CD8-positive, alpha-beta memory T cell (primary cell): ENCODE measurements at places on chromosomes 4 and X. TPM values are rescaled to one million over a fixed set of nuclear protein-coding genes. Genes with fewer than 3 reads are reported as not detected.

- no peaks in the 10 kb centered on the region for H3K27me3 ChIP-seq
- H3K27ac ChIP-seq = no peak within 1 kb of the TSS
- H3K4me3 ChIP-seq = no peak within 1 kb of the TSS
- DNase-seq = no peak
These were observed at the start of gene AGTR2 for GRCh38 chrX:116170511-116170910. TSS of gene AGTR2 (plus strand) at chrX:116170744. CDS start at chrX:116172281, 1,537 bp downstream.

- H3K27me3 ChIP-seq = no peaks in the 10 kb centered on the region
- H3K4me3 ChIP-seq = no peak overlapping the region
- H3K4me1 ChIP-seq = no peaks in the 10 kb centered on the region
- H3K27ac ChIP-seq = no peak overlapping the region
- no peak for DNase-seq
- no peaks in the 10 kb centered on the region for H3K36me3 ChIP-seq
These were observed 81.2 kb downstream of the LDB2 start for GRCh38 chr4:16817286-16817685.

DNA sequence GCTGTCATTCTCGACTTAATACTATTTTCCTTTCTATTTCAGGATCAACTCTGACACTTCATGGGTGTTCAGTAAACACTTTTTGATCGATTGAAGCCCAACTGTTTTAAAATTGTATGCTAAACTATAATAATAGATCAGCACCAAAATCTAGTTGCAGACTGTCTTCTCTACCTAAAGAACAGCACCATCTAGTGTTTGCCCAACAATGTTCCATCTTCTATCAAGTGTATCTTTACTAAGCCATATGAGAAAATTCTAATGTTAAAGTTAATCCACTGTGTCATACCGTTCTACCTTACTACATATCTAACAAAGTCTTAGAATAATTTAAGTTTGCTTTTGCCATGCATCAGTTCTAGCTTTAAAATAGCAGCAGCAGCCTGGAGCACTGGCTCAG lies 113.0 kb upstream of the PRDX4 start:
- H3K4me3 ChIP-seq = no peak overlapping the region
- no peak for DNase-seq
- H3K36me3 ChIP-seq = no peaks in the 10 kb centered on the region
- H3K27ac ChIP-seq = no peak overlapping the region
- H3K4me1 ChIP-seq = no peaks in the 10 kb centered on the region
- H3K27me3 ChIP-seq = no peaks in the 10 kb centered on the region

GRCh38 chrX:19727887-19728648 lies 159.3 kb downstream of the SH3KBP1 start:
- H3K36me3 ChIP-seq = no peaks in the 10 kb centered on the region
- no peaks in the 10 kb centered on the region for H3K27me3 ChIP-seq
- peaks cover 45% of the 10 kb centered on the region for H3K4me1 ChIP-seq
- no peak overlapping the region for H3K27ac ChIP-seq

GRCh38 chr4:121822796-121823504 lies 733 bp downstream of the CCNA2 start:
- peak overlapping the region; percentile 83 for H3K4me3 ChIP-seq
- DNase-seq = peak; percentile 13
- peak overlapping the region; percentile 57 for H3K27ac ChIP-seq
- peaks cover 5% of the 10 kb centered on the region for H3K4me1 ChIP-seq
- H3K27me3 ChIP-seq = no peaks in the 10 kb centered on the region

DNA sequence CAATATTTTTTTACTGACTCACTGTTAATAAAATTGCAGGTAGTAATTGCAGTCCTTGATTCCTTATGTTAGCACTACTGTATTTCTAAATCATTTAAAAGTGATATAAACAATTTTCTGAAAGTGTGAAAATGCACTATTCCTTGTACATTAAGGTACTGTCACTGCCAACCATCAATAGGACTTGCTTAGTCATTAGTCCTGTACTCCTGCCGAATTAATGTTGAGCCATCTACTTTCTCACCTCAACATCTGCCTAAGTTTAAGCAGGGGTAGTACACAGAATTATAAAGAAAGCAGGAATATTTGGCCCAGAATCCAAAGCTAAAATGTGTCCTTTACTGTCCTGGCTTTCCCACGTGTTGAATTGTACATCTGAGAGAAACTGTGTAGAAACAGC lies 87.0 kb upstream of the TRPC3 start:
- H3K36me3 ChIP-seq = no peaks in the 10 kb centered on the region
- no peak for DNase-seq
- H3K4me3 ChIP-seq = no peak overlapping the region
- H3K4me1 ChIP-seq = no peaks in the 10 kb centered on the region

GRCh38 chr4:4427121-4427870 lies 40.4 kb downstream of the NSG1 start:
- no peaks in the 10 kb centered on the region for H3K27me3 ChIP-seq
- no peaks in the 10 kb centered on the region for H3K36me3 ChIP-seq
- no peak overlapping the region for H3K27ac ChIP-seq

DNA sequence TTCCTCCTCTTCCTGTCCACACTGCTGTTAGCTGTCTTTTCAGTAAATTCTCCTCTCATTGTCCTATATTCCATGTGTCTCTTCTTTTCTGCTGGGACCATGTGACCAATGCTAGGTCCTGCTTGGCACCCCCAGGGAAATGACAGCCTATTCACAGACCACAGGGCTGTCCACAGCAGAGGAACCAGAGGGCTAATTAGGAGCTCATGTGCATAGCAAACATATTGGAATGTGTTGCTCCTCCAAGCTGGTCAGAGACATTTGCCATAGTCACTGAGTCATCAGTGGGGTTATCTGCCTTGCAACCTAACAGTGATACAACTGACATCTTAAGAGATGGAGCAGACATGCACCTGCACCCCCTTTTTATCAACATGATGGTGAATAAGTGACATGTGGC lies 67.9 kb upstream of the PUDP start:
- no peak overlapping the region for H3K4me3 ChIP-seq
- H3K27ac ChIP-seq = no peak overlapping the region
- no peaks in the 10 kb centered on the region for H3K4me1 ChIP-seq
- H3K36me3 ChIP-seq = no peaks in the 10 kb centered on the region

- peak; percentile 48 for DNase-seq
- no peaks in the 10 kb centered on the region for H3K36me3 ChIP-seq
- peaks cover 6% of the 10 kb centered on the region for H3K4me1 ChIP-seq
- no peak overlapping the region for H3K4me3 ChIP-seq
These were observed 42.0 kb downstream of the MAP7D3 start for GRCh38 chrX:136209016-136209738.

DNA sequence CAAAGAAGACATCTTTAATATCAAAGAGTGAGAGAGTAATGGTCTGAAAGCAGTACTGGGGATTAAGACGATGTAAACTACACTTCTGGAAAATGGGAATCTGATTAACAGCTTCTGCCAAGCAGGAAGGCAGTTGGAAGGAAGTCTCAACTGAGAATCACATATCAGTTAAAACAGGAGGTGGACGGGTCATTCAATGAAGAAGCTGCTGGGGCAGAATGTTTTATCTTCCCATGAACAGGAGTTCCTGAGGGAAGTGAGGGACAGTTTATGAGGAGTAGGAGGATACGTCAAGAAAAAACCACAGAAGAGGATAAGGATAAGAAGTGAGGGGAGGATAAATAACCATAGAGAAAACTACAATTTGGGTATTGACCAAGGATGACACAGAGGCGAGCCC lies 38.7 kb upstream of the MAGEA10 start:
- H3K4me3 ChIP-seq = no peak overlapping the region
- no peaks in the 10 kb centered on the region for H3K4me1 ChIP-seq
- H3K27ac ChIP-seq = peak overlapping the region; percentile 24

GRCh38 chrX:68934922-68935321 lies 106.1 kb downstream of the EFNB1 start:
- no peak overlapping the region for H3K4me3 ChIP-seq
- no peaks in the 10 kb centered on the region for H3K27me3 ChIP-seq
- no peak overlapping the region for H3K27ac ChIP-seq
- no peaks in the 10 kb centered on the region for H3K4me1 ChIP-seq
- H3K36me3 ChIP-seq = no peaks in the 10 kb centered on the region

DNA sequence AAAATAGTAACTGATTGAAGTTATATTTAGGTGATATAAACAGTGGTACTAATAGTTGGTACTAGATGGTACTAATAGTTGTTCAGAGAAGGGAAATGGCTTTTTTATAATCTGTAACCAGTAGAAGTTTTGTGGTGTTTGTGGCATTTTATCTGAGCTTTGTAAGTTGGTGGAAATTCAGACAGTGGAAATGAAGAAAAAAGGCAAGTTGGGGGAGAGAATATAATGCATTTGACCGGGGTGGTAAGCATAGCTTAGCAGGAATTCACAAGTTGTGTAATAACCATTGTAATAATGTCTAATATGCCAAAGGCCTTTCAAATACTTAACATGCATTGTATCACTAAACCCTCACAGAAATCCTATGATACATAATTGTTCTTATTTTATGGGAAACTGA lies 36.3 kb downstream of the DTHD1 start:
- H3K27me3 ChIP-seq = no peaks in the 10 kb centered on the region
- no peak for DNase-seq
- no peak overlapping the region for H3K4me3 ChIP-seq

DNA sequence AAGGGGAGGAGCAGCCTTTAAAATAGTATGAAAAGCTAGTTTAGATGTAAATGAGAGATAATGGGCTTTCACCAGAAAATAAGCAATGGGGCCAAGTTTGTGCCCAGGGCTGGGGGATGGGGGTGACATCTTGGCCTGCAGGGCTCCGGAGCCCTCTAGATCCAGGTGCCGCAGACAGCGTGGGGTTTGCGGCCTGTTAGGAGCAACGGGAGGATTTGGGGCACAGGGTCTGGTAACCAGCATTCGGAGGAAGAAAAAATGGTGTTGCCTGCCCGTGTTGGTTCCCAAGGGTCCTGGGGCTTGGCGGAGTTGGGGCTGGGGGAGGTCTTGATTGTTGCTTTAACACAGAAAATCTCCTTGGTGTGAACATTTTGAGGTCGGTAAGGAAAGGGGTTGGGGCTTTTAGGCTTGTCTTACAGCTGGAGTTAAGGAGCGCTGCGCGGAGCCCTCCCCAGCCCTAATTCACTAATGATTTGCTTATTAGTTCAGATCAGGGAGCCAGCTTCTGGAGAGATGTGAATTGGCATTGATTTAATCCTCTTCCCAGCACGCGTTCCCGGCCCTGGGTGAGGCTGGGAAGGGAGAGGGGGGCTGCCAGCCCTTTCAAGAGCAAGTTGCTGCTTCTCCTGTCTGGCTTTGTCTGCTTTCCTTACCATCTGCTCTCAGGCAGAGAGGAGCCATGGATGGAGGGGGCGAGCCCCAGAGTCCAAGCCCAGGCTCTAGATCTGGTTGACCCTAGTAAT lies 443.4 kb downstream of the BCOR start:
- H3K36me3 ChIP-seq = no peaks in the 10 kb centered on the region
- H3K4me1 ChIP-seq = no peaks in the 10 kb centered on the region

DNA sequence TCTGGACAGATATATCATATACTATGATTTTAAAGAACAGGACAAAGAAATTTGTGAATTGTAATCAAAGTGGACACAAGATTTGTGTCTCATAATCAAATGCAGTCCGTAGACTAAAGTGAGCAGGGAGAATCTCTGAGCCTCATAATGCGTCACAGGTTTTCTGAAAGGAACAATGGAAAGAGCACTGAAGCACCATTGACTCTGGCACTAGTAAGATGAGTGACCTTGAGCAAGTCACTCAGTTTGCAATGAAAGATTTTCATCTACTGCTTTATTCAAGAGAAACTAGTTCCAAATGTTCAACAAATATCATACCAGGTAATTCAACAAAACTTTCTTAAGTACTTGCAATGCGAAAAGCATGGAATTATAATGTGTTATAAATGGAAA lies 315.3 kb downstream of the MAPK10 start:
- H3K4me1 ChIP-seq = no peaks in the 10 kb centered on the region
- H3K4me3 ChIP-seq = no peak overlapping the region
- H3K27ac ChIP-seq = no peak overlapping the region
- no peaks in the 10 kb centered on the region for H3K27me3 ChIP-seq
- DNase-seq = no peak

GRCh38 chr4:80776168-80776567 lies 254.3 kb upstream of the BMP3 start:
- no peaks in the 10 kb centered on the region for H3K4me1 ChIP-seq
- H3K4me3 ChIP-seq = no peak overlapping the region
- H3K27me3 ChIP-seq = no peaks in the 10 kb centered on the region

GRCh38 chr4:157104541-157104940 lies 28.6 kb downstream of the GLRB start:
- H3K27ac ChIP-seq = no peak overlapping the region
- H3K4me1 ChIP-seq = no peaks in the 10 kb centered on the region
- DNase-seq = no peak
- no peaks in the 10 kb centered on the region for H3K27me3 ChIP-seq

DNA sequence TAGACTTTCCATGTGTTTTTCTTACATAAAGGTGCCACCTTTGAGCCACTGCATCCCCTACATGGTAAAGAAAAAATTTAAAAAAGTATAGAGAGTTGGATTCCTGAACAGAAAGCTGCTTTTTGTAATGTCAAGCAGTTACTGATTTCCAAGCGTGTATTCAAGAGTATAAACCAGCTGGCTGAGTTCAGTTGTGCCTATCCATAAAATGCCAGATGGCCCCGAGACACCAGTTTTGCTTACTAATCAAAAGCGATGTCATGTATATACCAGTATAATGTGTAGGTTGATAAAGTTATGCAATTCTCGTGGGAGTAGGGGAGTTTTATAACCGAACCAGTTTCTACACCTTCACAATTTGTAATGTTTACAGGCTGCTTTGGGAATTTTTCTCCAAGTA lies 26.2 kb upstream of the PNPLA4 start:
- no peaks in the 10 kb centered on the region for H3K4me1 ChIP-seq
- no peak for DNase-seq
- H3K27ac ChIP-seq = no peak overlapping the region
- H3K36me3 ChIP-seq = no peaks in the 10 kb centered on the region
- no peaks in the 10 kb centered on the region for H3K27me3 ChIP-seq

GRCh38 chrX:112247714-112248113 lies 165.1 kb upstream of the TRPC5 start:
- H3K4me1 ChIP-seq = no peaks in the 10 kb centered on the region
- H3K4me3 ChIP-seq = no peak overlapping the region
- DNase-seq = no peak
- H3K36me3 ChIP-seq = no peaks in the 10 kb centered on the region
- no peak overlapping the region for H3K27ac ChIP-seq
- no peaks in the 10 kb centered on the region for H3K27me3 ChIP-seq

The CENPVL3 gene
- total RNA-seq = not detected

The CT45A2 gene
- not detected for total RNA-seq

The PPEF2 gene
- total RNA-seq = 0.11 TPM

The PRKG2 gene
- total RNA-seq = 0.58 TPM

The CSN1S1 gene
- total RNA-seq = not detected

The TFE3 gene
- 32.4 TPM for total RNA-seq

The FAM149A gene
- total RNA-seq = 0.46 TPM

The NHS gene
- 11.3 TPM for total RNA-seq

The WDR17 gene
- total RNA-seq = 1.4 TPM

The FAM236B gene
- not detected for total RNA-seq

The VCX3A gene
- total RNA-seq = not detected

The GSPT2 gene
- total RNA-seq = 11.3 TPM
